Effector memory CD8-positive, alpha-beta T cell (primary cell): ENCODE measurements at places on chromosomes 6 and 20.

- H3K36me3 ChIP-seq, result peaks cover 2% of the 10 kb centered on the region
- no peak for DNase-seq
- no peak overlapping the region for H3K4me3 ChIP-seq
Measured at GRCh38 chr20:13017883-13018535, 9.2 kb downstream of the SPTLC3 start.

GRCh38 chr6:111607279-111607678 is 1.6 kb upstream of the TRAF3IP2 start:
- peaks cover 11% of the 10 kb centered on the region for H3K4me1 ChIP-seq
- H3K4me3 ChIP-seq, result no peak overlapping the region
- peaks cover 5% of the 10 kb centered on the region for H3K36me3 ChIP-seq
- no peaks in the 10 kb centered on the region for H3K27me3 ChIP-seq

- H3K4me1 ChIP-seq, result no peaks in the 10 kb centered on the region
- no peak overlapping the region for H3K27ac ChIP-seq
- H3K27me3 ChIP-seq, result peaks cover 49% of the 10 kb centered on the region
Measured at GRCh38 chr6:136964398-136964797, 42.3 kb downstream of the SLC35D3 start.

DNA sequence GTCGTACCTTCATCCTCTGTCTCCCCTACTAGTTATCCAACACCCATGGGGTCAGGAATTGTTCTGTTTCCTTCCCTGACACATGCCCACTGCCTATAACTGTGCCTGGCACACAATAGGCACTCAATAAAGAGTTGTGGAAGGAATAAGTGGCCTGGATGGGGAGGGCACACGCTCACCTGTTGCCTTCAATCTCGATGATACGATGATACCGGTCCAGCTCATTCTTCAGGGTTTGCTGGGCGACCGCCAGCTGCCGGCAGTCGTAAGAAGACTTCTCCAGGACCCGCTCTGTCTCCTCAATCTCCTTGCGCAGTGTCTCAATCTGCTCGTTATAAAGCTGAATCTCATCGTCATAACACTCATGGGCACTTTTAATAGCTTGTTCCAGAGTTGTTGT is 32.5 kb downstream of the BFSP1 start:
- no peak overlapping the region for H3K27ac ChIP-seq
- DNase-seq, result no peak
- H3K4me3 ChIP-seq, result no peak overlapping the region
- peaks cover 4% of the 10 kb centered on the region for H3K27me3 ChIP-seq
- peaks cover 2% of the 10 kb centered on the region for H3K36me3 ChIP-seq

DNA sequence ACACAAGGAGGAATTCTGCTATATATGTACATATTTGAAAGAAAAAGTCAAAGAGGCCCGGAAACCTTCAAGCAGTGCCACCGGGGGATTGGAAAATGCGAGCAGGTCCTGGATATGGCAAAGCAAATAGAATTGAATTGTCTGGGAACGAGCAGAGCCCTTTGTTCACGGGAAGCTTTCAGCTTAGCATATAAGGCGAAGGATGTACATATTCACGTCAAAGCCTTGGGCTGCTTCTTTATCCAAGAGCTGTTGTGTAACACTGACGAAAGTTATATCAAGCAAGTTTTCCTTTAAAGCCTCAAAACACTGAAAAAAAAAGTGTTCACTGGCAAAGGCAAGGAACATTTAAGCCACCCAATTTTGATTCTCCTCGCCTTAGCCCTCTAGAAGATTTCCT is 171.0 kb downstream of the GPX5 start:
- H3K27ac ChIP-seq, result no peak overlapping the region
- DNase-seq, result no peak
- no peaks in the 10 kb centered on the region for H3K4me1 ChIP-seq
- H3K27me3 ChIP-seq, result peaks cover 100% of the 10 kb centered on the region
- H3K4me3 ChIP-seq, result no peak overlapping the region

DNA sequence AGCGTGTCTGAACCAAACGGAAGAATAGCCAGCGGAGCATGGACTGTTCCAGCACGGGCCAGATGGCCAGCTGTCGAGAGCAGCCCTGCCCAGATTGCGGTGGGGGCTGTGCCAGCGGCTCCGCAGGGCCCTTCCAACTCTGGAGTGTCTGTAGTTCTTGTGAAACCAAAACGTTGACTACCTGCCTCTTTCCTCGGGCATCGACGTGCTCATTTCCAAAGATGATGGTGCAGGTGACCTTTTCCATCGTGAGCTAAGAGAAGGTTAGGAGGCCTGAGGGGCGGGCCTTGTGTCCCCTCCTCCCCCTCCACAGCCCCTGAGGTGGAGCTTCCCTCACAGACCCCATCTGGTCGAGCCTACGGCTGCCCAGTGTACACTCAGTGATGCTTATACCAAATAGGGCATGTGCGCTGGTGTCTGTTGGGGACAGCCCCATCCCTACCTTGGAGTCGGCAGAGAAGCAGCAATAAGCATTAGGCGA is 12.9 kb upstream of the C20orf144 start:
- no peaks in the 10 kb centered on the region for H3K27me3 ChIP-seq
- H3K4me3 ChIP-seq, result no peak overlapping the region
- peaks cover 14% of the 10 kb centered on the region for H3K4me1 ChIP-seq
- H3K36me3 ChIP-seq, result peaks cover 17% of the 10 kb centered on the region

- H3K4me3 ChIP-seq, result no peak overlapping the region
- H3K27me3 ChIP-seq, result peaks cover 58% of the 10 kb centered on the region
- DNase-seq, result no peak
- no peaks in the 10 kb centered on the region for H3K36me3 ChIP-seq
Measured at GRCh38 chr6:84772428-84773132, 8.2 kb upstream of the TBX18 start.
